Stimulated activated CD8-positive, alpha-beta memory T cell treated with anti-CD3 and anti-CD28 coated beads, Interleukin-4, amount 100 ng/mL, for 48 hours (primary cell): ENCODE measurements at places on chromosomes 5 and 9.
A peak's percentile ranks its signal among the peaks of the same experiment; 100 is the strongest.

GRCh38 chr9:136734837-136735496 lies 7.8 kb downstream of the LCN10 start:
- no peak for DNase-seq

DNA sequence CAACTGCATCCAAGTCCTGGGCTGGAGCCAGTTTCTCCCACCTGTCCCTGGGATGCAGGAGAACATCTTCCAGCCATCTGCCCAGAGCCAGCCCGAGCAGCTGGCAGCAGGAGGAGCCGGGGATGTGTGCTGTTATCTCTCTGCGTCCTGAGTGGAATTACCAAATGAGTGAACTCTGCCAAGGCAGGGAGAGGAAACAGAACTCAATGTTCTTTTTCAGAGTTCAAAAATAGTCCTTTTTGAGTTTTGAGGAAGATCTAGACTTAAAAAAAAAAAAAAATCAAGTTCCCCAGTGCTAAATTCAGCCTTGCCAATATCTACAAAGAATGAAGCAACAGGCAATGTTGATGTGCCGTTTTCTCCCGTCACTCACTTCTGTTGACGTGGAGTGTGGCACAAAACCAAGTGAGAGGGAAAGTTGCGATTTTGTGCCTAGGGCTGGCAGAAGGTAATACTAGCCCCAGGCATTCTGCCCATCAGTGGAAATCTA lies 56.2 kb downstream of the TMOD1 start:
- no peak for DNase-seq

DNA sequence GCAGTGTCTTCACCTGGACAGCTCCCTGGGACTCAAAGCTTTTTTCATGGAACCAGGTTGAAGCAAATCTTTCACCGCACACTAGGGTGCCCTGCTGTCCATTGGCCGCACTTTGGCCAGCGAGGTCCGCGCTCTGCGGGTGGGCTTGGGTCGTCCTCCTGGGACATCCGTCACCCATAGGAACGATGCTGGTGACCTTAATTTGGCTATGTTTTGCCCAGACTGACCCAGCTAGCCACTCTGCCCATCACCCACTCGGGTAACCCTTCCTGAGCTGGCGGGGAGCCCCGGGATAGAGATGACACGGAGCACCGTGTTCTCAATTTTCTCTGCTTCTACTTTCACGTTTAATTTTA lies 25.9 kb downstream of the ZDHHC11B start:
- no peak for DNase-seq

GRCh38 chr5:134510970-134511795 lies 14.3 kb upstream of the JADE2 start:
- DNase-seq, result peak; percentile 74

GRCh38 chr9:87146933-87147332 lies 199.6 kb upstream of the GAS1 start:
- DNase-seq, result no peak

DNA sequence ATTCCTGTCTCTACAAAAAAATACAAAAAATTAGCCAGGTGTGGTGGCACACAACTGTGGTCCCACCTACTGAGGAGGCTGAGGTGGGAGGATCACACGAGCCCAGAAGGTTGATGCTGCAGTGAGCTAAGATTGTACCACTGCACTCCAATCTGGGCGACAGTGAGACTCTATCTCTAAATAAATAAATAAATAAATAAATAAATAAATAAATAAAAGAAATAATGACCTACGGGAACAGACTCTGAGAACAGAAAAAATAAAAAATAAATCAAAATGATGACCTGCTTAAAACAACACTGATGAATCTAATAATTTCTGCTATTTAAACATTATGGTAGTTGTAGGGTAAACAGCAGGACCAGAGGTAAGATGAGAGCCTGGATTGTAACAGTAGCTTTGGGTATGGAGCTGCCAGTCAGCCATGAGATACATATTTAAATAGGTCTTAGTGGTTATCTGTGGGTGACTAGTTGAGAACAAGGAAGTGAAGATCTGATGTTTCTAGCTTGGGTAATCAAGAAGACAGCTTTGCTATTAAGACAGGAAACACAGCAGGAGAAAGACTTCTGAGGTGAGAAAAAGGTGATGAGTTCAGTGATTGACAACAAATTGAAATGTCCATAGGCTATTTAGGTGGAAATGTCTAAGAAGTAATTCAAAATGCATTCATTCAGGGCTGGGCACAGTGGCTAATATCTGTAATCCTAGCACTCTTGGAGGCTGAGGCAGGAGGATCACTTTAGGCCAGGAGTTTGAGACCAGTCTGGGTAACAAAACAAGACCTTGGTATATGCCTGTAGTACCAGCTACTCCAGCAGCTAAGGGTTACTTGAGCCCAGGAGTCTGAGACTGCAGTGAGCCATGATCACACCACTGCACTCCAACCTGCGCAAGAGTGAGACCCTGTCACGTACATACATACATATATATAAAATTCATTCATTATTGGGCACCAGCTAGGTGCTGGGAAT lies 11.0 kb downstream of the RNF145 start:
- no peak for DNase-seq

DNA sequence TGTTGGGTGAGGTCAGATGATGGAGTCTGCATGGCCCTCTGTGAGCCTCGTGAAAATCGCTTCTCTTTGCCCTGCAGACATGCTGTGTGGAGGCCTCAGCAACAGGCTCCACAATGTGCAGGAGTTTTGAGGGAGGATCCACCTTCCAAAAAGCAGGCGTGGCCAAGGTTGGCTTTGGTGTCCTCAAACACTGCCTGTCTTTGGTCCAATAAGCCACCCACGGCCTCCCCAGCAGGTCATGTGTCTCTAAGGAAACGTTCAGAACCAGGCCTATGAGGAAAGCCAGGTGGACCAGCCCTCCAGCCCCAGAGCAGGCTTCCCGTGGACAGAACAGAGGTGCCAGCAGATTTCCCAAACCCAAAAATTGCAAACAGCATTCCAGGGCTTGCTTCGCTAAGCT lies 340.7 kb upstream of the IRX2 start:
- DNase-seq, result no peak

- DNase-seq, result no peak
These were observed 435.4 kb upstream of the GRAMD2B start for GRCh38 chr5:125987677-125988255.

DNA sequence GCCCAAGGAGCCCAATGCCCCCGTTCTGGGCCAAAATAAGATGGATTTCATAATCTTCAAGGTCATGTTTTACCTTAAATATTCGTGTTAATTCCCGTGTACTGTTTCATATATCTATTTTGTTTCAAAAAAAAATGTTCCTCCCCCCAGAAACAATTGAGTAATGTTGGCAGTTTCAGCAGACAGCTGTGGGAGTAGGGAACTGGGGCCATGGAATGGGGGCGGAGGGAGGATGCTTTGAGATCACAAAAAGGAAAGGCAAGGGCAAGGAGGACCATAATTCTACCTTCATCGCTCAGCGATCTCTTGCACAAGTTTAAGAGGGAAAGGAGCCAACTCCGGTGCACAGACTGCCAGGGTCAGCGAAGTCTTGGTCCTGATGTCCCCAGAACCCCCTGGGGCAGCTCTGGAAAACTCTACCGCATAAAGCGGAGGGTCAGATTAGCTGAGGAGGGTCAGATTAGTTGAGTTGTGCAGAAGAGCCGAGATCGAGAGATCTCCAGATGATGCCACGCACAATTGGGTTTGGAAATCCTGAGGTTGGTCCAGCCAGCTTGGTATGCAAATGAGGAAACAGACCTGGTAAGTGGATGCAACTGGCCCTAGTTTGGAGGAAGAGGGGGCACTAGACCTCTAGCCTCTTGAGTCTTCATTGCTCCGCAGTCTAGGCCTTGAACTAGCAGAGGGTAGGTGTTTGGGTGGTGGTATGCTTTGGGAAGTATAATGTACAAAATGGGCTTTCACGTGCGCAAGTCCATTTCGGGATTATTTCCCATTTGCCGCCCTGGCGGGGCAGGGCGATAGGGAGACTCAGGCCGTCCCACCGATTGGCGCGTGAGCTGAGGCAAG lies 24.0 kb downstream of the CDKN2A start:
- DNase-seq, result no peak

DNA sequence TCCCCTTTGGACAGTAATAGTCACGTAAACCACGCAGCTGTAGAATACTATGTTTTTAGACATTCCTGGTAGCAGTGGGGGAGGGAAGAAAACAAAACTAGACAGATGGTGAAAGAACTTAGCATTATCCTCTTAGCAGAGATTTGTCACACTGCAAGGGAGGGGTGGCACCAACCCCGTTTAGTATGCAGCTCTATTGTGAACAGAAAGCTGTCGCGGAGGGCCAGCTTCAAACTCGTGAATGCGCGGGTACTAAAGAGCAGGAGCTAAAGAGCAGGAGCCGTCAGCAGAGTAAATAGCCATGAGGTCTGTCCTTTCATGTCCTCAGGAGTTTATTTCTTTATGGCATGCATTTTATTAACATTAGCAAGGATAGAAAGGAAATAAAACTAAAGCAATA lies 141.9 kb upstream of the SLC12A2 start:
- DNase-seq, result no peak

DNA sequence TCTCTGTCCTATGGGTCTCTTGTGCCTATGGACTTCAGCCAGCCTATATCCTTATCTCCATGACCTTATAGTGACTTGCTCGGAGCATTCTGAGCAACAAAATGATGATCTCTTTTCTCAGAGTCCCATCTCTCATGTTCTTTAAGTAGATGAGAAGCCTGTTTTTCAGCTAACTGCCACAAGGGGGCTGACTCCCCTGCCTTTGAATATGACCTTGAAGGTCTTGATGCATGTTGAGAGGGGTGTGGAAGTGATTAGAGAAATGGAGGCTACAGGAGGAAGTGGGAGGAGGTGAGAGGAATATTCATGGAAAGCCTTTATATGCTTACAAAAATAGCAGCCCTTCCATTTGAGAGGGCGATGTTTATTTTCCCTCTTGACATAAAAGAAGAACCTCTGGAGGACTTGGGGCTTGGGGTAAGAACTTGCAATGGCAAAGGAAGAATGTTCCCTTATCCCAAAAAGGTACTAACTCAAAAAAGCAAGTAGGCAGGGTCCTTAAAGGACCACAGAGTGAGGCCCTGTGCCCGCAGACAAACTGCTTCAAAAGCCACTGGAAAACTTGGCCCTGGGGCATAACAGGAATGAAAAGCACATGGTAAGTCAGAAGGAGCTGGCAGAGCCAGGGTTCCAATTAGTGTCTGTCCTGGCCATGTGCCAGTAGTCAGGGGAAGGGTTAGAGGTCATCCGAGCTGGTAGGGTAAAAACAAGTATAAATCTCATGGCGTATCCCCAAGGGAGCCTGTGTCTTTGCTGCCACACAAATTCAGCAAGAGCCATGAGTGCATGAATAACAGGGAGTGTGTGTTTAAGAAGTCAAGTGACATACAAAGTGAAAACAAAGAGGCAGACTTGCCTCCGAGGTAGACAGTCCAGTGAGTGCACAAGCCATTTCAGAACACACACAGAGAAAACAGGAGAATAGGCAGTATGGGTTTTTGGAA lies 39.1 kb downstream of the FGD3 start:
- DNase-seq, result no peak

DNA sequence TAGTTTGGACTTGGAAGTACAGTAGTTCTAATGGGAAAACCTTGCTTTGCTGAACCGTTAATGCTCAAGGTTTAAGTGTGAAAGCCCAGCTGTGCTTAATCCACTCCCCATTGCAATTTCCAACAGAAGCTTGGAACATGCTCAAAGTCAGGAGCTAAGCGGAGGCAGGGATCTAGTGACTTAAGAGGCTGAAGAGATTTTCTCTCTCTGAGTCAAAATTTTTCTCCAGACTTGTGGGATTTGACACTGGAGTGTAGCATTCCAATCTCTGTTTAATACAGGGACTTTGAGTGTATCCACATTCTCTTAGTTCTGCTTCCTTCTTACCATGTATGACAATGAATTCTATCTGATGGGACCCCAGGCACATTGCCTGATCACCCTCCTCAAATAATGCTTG lies 471.8 kb downstream of the KIF4B start:
- no peak for DNase-seq

- DNase-seq, result no peak
These were observed 385.1 kb upstream of the IRX1 start for GRCh38 chr5:3210531-3210930.

DNA sequence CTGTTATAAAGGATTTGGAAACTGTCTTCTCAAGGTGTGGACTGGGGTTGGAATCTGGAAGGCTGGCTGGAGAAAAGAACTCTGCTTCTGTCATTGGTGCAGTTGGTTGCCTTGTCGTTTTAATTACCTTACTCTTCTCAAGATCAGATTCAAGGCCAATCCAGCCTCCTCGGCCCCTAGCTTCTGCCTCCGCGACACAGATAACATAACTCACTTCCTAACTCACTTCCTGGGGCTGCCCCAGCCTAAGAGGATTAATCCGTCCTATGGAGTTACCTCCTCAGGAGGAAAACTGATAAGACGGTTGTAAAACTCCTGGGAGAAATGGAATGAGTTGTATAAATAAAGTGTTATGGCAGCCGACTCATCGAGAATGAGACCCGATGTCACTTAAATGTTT lies 389.1 kb upstream of the WWC1 start:
- no peak for DNase-seq

GRCh38 chr9:134177624-134178393 lies 13.4 kb upstream of the RNU6ATAC start:
- DNase-seq, result no peak

GRCh38 chr5:14451871-14452270 lies 129.7 kb upstream of the OTULINL start:
- DNase-seq, result no peak

DNA sequence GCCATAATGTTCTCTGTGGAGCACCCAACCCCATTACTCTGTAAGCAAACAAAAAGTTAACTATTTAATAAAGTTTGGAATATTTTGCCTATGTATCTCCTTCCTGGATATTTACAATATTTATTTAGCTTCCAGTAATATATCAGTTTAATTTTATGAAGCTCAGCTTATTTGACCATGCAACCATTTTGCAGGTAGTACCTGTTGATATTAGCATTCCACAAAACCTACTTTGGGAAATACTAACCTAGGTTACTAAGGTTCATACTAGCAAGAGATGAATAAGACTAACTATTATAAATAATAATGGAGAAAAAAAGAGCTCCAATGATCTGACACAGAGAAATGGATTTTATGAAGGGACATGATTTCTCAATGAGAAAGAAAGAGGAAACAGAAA lies 506.4 kb downstream of the PDE4D start:
- DNase-seq, result no peak

DNA sequence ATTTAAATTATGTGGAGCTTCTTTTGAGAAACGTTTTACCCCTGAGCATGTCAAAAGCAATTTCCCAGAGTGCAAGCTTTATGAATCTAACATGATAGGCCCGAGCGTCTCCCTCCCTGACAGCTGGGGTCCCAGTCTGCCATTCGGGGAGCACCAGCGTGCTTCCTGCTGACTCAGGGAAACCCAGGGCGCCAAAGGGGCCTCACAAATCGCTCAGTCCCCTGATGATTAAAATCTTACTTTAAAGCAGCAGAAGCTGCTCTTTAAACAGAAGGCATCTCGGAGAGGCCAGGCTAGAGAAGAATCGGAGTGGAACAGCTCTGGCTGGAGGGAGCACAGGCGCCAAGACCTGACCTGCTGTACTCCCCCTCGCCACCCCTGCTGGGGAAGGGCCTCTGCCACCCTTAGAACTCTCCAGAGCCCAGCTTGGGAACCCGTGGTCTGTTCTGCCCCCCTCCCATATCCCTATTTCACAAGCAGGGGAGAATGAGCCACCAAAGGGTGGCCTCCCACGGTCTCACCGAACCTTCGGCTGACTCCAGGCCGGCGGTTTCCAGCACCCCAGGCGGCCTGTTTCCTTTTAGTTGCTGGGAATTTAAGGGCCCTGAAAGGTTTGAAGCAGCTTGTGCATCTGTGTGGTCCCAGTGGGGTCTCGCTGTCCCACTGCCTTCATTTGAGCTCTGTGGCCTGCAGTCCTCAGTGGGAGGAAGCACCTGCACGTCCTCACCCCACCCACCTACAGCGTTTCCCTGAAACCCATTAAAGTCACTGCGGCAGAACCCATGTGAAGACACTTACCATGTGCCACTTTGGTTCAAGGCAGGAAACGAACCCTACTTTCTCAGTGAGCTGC lies 147.6 kb downstream of the COL23A1 start:
- DNase-seq, result no peak
